ENCODE measurements at places on chromosomes 3 and 15. TPM values are rescaled to one million over a fixed set of nuclear protein-coding genes. Genes with fewer than 3 reads are reported as not detected.

DNA sequence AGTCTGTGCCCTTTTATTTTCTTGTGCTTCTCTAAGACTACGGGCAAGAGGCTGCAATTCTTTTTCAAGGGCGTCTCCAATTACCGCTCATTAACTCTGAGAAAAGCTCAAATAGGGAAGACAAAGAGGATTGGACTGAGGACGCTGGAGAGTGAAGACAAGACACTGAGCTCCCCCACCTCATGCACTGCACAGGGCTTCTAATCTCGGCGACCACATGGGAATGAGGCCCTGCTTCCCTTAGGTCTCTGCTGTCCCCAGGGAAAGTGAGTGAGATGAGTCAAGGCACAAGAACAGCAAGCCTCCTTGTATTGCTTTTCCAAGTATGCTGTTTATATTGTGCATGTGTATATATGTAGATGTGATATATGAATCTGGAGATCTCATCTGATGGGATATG, 392.2 kb upstream of the CFAP20DC start:
- DNase-seq: no peak
- H3K4me1 ChIP-seq: peaks cover 43% of the 10 kb centered on the region

DNA sequence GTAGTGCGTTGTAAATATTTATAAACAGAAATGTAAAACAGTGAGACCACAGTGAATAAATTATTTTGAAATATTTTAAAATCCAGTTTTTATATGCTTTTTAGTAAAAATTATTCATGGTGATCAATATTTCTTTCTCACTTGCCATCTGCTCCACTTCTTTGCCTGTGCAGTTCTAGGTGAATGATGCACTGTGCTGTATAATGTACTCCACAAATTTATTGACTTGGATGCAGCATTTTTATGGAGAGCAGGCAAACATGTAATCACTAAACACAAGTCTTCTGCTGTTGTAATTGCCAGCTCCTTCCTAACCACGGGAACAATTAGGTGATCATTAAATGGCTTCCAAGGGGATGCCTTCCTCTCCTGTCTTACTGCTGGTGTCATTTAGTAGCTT, 395.9 kb downstream of the PTPRG start:
- H3K27ac ChIP-seq: no peak overlapping the region
- H3K27me3 ChIP-seq: peaks cover 1% of the 10 kb centered on the region
- no peaks in the 10 kb centered on the region for H3K4me1 ChIP-seq
- DNase-seq: no peak
- H3K4me3 ChIP-seq: no peak overlapping the region

Gene IL20RB
- 1.2 TPM for total RNA-seq

Gene TAMM41
- total RNA-seq: 30.7 TPM

Measured in activated CD8-positive, alpha-beta T cell treated with anti-CD3 and anti-CD28 coated beads for 36 hours (primary cell).